CD4-positive, alpha-beta T cell treated with Interferon alpha-2 for 1 hour (primary cell): ENCODE measurements at places on chromosomes 6 and 20.

DNA sequence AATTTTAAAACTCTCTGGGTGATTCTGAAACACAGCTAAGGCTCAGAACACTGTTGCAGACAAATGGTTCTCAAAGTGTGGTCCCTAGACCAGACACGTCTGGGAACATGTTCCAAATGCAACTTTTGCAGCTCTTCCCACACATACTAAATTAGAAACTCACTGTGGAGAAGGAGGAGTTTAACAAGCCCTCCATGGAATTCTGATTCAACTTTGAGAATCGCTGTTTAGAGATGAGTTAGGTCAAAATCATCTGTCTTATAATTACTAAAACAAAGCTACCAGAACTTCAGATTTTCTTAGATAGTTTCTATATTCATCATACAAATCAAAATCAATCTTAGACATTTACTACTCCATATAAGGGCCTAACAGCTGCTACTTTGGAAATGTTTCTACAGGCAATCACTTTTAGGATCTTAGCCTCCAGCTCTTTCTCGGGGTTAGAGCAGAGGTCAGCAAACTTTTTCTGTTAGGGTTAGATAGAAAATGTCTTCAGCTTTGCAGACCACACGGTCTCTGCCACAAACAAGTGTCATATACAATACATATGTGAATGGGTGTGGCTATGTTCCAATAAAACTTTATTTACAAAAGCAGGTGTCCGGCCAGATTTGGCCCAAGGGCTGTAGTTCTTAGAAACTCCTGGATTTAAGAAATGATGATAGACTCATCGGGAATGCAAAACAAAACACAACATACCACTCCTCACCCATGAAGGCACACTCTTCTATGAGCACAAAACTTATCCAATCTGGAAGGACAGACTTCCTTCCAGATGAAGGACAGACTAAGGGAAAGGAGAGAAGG, 50.0 kb upstream of the ARHGAP18 start:
- no peak for DNase-seq

- no peak for DNase-seq
Measured at GRCh38 chr6:161424421-161424820, 150.6 kb upstream of the AGPAT4 start.

DNA sequence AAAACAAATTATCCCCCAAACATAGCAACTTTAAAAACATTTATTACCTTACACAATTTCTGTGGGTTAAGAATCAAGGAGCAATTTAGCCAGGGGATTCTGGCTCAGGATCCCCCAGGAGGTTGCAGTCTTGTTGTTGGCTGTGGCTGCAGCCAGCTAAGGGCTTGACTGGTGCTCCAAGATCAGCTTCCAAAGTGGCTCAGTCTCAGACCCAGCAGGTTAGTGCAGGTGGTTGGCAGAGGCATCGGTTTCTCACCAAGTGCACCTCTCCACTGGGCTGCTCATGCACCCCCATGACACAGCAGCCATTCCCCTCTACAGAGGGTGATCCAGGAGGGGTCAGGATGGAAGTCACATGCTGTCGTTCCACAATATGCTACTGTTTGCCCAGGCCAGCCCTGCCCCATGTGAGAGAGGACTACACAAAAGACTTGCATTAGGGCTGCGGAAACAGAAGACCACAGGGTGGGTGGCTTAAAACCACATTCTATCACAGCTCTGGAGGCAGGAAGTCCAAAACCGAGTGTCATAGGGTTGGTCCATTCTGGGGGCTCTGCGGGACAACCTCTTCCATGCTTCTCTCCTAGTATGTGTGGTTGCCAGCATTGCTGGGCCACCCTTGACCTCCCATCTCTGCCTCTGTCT, 125.8 kb downstream of the C6orf118 start:
- no peak for DNase-seq

DNA sequence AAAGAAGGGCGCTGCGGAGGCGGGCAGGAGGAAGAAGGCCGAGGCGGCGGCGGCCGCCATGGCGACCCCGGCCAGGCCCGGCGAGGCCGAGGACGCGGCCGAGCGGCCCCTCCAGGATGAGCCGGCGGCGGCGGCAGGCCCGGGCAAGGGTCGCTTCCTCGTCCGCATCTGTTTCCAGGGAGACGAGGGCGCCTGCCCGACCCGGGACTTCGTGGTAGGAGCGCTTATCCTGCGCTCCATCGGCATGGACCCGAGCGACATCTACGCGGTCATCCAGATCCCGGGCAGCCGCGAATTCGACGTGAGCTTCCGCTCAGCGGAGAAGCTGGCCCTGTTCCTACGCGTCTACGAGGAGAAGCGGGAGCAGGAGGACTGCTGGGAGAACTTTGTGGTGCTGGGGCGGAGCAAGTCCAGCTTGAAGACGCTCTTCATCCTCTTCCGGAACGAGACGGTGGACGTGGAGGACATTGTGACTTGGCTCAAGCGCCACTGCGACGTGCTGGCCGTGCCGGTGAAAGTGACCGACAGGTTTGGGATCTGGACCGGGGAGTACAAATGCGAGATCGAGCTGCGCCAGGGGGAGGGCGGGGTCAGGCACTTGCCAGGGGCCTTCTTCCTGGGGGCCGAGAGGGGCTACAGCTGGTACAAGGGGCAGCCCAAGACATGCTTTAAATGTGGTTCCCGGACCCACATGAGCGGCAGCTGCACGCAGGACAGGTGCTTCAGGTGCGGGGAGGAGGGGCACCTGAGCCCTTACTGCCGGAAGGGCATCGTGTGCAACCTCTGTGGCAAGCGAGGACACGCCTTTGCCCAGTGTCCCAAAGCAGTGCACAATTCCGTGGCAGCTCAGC, 780 bp downstream of the ZCCHC3 start:
- peak; percentile 31 for DNase-seq

- no peak for DNase-seq
Measured at GRCh38 chr6:89118931-89119330, 1.1 kb upstream of the SRSF12 start.

DNA sequence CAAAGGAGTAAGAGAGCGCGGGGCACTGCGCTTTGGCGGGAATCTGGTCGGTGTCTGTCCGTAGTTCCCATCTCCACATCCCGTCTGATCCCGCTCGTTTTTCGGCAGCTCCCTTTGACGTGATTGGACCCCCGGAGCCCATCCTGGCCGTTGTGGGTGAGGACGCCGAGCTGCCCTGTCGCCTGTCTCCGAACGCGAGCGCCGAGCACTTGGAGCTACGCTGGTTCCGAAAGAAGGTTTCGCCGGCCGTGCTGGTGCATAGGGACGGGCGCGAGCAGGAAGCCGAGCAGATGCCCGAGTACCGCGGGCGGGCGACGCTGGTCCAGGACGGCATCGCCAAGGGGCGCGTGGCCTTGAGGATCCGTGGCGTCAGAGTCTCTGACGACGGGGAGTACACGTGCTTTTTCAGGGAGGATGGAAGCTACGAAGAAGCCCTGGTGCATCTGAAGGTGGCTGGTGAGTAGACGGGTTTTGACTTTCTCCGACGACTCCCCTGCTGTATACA, 1.4 kb downstream of the BTN1A1 start:
- DNase-seq = peak; percentile 44

GRCh38 chr6:129490521-129491255, 219.3 kb downstream of the ARHGAP18 start:
- peak; percentile 84 for DNase-seq

DNA sequence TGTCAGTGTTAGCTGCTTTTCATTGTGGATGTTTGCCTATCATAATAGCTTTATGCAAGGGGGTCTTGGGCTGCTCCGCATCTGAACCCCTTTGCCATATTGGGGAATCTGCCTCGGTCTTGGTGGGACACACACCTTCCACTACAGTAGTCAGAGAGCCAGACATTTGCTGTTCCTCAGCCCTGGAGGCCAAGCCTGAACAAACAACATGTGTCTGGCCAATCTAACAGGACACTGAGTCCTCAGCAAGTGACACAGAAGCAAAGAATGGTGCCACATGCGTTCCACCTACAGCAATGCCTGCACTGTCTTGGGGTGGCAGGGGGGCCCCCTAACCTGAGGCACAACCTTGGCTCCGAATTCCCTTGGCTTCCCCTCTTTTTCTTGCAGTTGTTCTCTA, 243.9 kb downstream of the LY86 start:
- DNase-seq = no peak

GRCh38 chr6:37994223-37994622, 174.7 kb downstream of the ZFAND3 start:
- no peak for DNase-seq

DNA sequence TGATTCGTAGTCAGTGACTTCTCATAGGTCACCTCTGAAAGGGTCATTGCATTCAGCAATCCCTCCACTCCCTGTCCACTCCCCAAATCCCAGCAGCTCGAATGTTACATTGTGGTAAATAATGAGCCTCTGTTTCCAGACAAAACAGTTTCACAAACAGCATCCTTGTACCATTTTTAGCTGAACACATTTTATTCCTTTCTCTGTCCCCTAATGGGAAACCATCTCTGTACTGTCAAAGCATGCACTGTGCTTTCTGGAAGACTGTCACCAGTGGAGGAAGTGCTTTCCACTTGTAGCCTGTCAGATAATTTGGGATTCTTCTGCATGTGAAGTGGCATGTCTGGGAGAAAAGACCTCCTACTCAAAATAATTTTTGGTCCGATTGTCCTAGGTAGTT, 82.0 kb downstream of the SLC35F1 start:
- DNase-seq = no peak

GRCh38 chr20:60300374-60300773, 342.2 kb downstream of the CDH26 start:
- no peak for DNase-seq

DNA sequence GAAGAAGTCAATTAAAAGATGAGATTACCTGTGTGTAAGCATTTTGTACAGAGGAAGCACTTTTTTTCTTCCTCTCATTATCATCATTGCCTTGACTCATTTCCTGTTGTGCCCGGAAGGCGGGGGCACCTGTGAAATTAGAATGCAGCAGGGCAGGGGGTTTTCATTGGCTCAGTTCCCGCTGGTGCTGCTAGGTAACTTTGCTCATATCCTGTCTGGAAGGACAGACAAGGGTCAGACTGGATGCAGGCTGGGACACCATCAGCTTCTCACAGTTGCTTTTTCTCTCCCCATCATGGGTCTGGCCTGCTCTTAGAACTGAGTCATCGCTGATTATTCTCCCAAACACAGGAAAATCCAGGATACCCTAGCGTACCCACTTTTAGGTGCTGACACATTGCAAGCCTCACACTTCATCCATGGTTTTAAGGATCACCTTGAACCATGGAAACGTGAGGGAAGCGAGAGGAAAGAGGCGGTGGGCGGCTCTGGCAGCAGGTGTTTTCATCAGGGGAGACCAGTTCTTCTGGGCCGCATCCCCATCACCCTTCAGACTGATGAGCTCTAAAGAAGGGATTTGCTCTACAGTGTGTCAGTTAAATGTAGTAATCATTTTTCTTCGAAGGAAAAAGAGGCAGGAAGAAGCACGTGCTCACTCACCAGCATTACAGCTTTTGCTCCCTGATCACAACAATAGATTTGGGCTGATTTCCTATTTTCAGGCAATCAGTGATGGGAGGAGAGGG, 195.7 kb upstream of the SASH1 start:
- DNase-seq = no peak

DNA sequence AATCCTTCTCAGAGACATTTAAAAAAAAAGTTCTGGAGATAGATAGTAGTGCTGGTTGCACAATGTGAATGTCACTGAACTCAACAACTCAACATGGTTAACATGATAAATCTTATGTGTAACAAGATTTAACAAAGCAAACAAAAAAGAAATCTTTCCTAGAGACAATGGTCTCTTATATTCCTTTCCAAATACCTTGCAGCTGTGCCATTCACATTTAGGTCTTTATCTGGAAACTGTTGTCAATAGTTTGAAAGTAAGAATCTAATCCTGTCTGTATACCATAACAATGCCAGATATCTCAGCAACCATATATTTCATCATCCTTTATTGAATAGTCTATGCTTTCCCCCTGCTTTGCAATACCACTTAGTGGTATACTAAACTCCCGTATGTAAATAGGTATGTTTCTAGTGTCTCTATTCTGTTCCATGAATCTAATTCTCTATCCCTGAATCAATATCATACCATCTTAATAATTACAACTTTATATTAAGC, 2.1 kb downstream of the SERAC1 start:
- no peak for DNase-seq

DNA sequence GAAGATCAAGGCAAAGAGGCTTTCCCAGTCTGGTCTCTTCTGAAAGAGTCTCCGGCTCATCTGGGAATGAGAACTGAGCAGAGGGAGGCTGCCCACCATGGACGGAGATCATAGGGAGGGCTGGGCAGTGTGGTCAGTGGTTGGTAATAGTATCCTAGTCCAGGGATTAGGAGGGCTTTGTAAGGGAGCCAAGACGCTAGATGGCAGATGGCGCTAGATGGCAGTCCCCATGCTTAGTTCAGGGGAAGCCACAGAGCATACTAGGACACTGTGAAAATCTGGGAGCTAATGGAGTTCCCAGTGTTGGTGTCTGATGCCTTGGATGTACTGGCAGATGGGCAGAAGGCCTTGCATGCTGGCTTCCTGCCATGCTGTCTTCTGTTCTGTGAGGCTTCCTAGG, 21.7 kb upstream of the DAAM2 start:
- no peak for DNase-seq

GRCh38 chr20:22423190-22423832, 161.1 kb downstream of the FOXA2 start:
- no peak for DNase-seq

DNA sequence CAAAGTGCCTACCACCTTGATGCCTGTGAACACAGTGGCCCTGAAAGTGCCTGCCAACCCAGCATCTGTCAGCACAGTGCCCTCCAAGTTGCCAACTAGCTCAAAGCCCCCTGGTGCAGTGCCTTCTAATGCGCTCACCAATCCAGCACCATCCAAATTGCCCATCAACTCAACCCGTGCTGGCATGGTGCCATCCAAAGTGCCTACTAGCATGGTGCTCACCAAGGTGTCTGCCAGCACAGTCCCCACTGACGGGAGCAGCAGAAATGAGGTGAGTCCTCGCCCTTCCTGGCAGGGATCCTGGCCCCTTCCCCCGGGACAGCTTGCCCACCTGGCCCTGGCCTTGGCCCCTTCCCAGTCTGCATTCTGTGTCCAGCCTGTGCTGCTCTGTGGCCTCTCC, 17.9 kb downstream of the MAVS start:
- DNase-seq = no peak

- DNase-seq = no peak
Measured at GRCh38 chr20:48102076-48102787, 317.0 kb upstream of the SULF2 start.

DNA sequence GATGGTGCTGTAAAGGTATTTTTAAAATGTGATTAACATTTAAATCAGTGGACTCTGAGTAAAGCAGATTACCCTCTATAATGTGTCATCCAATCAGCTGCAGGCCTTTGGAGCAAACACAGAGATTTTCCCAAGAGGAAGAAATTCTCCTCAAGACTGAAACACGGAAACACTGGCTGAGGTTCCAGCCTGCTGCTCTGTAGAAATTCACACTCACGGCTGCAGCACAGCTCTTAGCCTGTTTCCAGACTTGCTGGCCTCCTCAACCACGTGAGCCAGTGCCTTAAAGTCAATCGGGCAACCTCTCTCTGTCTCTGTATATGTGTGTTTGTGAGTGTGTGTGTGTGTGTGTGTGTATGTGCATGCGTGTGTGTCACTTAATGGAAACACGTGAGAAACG, 41.1 kb downstream of the PDE10A start:
- no peak for DNase-seq

GRCh38 chr6:15876406-15876805, 213.6 kb upstream of the DTNBP1 start:
- no peak for DNase-seq

- DNase-seq = no peak
Measured at GRCh38 chr20:1802385-1803060, 92.7 kb upstream of the SIRPA start.
